Suprapubic skin (tissue), 4 donors: ENCODE measurements at places on chromosomes 1 and 21.

DNA sequence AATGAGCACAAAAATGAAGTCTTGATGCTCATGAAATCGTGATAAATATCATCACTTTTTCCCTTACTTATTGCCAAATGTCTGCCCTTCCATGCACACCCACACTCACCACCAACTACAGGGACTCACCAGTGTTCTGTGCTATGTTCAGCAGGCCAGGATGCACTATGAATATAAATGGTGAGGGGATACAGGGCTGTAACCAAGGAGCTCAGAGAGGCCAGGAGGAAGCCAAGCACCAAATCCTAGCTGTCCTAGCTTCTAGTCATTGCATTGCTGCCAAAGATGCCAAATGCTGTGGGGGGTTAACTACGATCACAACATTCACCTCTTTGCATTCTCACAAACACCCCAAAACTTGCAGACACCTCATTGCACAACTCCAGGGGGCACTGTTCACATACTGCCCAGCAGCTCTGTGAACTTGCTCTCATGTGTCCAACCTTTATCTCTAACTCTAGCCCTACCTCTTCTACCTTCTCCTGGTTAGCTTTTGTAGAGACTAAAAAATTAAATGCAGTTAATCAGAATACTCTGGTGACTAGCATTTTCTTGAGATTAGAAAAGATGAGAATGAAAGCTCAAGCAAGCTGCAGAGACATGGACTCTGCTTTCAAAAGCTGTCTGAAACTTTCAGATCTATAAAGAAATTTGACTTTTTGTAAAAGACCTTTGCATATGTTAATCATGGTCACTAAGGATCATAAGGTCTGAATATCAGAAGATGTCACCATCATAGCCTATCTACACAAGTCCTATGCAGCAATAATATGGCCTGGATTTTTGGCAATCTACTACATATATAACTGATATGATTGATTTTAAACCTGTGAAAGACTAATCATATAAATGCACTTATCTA, 13.9 kb upstream of the KIF14 start:
- DNase-seq: no peak

DNA sequence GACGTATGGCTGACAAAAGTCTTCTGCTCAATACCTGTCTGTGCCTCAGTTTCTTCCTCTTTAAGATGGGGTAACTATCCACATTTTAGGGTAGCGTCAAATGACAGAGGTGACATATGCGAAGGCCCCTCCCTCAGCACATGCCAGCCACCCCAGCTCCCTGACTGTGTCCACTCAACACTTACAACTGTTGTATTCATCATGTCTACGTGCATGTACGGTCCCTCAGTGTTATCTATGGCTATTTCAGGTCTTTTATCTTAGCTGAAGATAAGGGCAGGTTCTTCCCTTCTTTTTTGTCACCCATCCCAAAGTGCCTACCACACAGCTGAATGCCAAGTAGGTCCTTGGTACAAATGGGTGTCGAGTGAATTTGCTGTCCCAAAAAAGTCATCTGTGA, 8.3 kb upstream of the C1orf198 start:
- DNase-seq: no peak

GRCh38 chr1:10402729-10403274, 3.9 kb downstream of the PGD start:
- DNase-seq: no peak

DNA sequence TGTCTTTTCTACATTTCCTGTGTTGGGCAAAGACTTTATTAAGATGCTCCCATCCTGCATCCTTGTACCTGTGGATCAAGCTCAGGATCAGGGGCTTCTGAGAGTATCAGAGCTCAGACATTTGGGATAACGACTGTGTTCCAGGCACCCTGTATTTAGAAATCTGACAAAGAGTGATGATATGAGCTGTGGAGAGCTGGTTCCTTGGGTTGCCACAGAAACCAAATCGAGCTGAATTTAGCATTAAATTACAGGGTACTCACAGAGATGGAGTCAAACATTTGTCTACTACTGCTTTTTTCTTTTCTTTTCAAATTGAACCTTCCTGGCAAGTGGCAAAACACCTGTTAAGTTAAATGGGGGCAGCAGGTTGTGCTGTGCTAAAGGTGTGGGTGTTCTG, 110.6 kb downstream of the XCL2 start:
- DNase-seq: no peak

- no peak for DNase-seq
These were observed 8.0 kb downstream of the ADGRL2 start for GRCh38 chr1:81808760-81809159.
